ENCODE measurements at places on chromosomes 5 and 9.

- no peak for DNase-seq
Measured at GRCh38 chr9:81239388-81239787, 450.0 kb downstream of the TLE1 start.

GRCh38 chr9:112489039-112489546, 2.5 kb downstream of the KIAA1958 start:
- DNase-seq, result no peak

- no peak for DNase-seq
Measured at GRCh38 chr5:584846-585245, 27.3 kb upstream of the CEP72 start.

DNA sequence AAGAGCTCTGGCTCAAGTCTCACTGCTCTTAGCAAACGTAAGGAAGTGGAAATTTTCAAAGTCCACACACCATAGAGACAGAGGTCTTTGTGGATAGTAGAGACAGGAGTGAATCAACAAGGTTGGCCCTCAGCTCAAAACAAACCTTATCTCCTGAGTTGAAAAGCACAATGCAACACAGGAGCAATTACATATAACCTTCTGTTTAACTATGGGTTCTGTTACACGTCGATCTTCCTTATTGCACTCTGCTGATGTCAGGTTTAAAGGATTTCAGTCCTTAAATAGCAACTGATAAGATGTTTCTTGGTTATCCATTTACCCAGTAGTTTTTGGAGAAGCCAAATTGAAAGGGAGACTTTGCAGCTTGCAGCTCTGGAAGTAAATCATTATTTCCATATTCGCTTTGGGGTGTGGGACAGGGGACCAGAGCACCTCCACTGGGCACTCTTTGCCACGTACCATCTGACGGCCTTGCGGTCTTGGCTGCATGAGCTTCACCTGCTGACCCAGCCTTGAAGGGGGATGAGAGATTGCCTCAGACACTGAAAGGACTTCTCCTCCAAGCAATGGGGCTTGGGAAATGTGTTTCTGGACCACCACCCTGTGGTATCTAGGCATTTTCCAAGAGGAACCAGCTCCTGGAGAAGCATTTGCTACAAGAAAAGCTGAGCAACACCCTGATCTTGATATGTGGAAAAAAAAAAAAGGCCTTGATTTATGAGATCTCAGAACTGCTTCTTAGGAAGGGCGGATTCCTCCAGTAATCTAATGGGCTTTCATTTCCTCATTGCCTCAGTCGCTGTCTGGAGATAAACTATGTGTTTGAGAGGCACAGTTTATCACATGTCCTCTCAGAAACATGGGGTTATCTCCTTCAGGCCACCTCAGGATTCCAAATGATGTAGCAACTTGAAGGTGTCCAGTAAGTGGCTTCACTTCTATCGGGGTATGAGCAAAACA, 56.2 kb upstream of the ZNF622 start:
- DNase-seq, result peak; percentile 61

GRCh38 chr5:109998726-109999125, 309.0 kb downstream of the MAN2A1 start:
- DNase-seq, result no peak

DNA sequence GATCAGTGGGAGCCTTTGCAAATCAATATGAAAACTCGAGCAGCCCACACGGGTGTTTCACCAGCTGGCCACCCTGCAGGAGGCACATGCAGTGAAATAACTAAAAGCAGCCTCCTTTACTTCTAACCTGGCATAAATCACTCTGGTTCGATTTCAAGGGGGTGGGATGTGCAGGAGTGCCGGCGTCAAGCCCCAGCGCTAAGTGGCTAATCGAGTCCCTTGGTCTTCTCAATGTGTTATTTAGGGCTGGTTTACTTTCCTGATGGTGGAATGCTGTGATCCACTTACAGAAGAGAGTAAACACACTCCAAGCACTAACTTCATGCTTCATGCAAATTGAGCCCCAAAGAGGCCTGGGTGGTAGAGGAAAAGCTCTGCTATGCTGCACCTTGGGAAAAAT, 109.4 kb downstream of the TMEM174 start:
- peak; percentile 49 for DNase-seq

GRCh38 chr9:87062746-87063145, 115.4 kb upstream of the GAS1 start:
- no peak for DNase-seq

DNA sequence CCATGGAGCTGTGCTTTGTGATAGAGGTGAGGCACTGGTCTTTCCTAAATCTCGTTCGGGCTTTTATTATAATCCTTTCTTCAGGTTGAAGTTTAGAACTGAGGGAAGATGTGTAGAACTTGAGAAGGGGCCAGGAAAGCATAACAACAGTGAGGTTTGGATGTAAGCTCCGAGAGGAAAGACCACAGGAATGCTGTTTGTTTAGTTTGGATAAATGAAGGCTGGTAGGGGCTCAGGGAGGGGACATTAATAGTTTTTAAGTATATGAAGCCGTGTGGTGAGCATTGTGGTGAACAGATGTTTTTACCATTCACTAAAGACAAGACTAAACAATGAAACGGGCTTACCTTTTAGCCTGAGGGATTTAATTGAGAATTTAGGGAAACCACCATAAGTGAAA, 130.8 kb downstream of the ARHGAP26 start:
- DNase-seq, result no peak

DNA sequence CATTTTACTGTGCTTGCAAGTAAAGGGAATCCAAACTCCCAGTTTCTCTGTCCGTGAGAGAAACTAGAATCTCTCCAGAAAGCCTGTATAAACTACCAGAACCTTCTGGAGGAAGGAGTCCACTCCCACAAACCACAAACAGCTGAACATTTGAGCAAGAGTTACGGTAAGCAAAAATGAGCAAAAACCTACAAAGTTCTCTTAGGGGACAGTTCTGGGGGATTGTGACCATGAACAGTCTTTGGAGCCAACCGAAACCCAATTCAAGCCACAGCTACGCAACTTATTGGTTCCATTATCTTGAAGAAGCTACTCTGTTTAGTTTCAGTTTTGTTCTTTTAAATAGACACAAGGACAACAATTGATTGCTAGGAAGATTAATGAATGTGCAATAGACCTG, 330.6 kb downstream of the ASTN2 start:
- no peak for DNase-seq

GRCh38 chr5:35096216-35096615, 48.5 kb upstream of the AGXT2 start:
- DNase-seq, result no peak

DNA sequence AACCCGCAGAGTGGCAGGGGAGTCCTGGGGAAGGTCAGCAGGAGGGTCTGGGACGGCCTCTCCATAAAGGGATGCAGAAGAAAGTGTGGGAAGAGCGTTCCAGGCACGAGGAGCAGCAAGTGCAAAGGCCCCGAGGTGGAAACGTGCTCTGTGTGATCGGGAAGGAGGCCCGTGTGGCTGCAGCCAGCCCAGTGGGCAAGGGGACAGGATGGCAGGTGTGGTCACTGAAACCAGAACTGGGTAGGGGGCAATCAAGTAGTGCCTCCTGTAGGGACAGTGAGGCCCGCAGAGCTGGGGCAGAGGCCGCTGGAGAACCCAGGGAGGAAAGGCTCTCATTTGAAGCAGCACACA, 16.3 kb upstream of the LAMC3 start:
- no peak for DNase-seq

- DNase-seq, result no peak
Measured at GRCh38 chr5:169764018-169764378, 126.9 kb downstream of the DOCK2 start.

GRCh38 chr5:90792725-90793124, 234.1 kb downstream of the ADGRV1 start:
- no peak for DNase-seq

DNA sequence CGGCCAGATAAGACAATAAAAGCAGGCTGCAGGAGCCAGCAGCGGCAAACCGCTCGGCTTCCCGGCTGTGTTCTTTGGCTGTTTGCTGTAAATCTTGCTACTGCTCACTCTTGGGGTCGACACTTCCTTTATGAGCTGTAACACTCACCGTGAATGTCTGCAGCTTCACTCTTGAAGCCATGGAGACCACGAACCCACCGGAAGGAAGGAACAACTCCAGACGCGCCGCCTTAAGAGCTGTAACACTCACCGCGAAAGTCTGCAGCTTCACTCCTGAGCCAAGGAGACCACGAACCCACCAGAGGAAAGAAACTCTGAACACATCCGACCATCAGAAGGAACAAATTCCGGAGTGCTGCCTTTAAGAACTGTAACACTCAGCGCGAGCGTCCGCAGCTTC, 451.7 kb downstream of the AGTPBP1 start:
- no peak for DNase-seq

GRCh38 chr5:134521841-134522240, 3.6 kb upstream of the JADE2 start:
- no peak for DNase-seq

DNA sequence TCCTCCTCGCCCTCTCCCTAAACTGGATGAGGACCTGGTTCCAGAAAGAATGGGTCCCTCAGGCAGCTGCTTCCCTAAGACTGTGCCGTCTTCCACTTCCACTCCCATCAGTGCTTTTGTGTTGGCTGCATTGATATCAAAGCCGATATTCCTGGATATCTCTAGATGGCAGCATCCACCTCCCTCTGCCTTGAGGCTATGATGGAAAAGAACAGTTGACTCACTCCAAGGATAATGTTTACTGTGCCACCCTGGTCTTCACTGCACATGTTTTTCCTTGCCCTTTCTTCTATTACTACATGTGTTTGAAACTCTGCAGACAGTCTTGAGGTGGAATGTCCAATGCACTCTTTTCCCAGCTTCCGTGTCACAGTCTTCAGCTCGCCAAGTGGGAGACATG, 211.6 kb downstream of the MAST4 start:
- peak; percentile 44 for DNase-seq

DNA sequence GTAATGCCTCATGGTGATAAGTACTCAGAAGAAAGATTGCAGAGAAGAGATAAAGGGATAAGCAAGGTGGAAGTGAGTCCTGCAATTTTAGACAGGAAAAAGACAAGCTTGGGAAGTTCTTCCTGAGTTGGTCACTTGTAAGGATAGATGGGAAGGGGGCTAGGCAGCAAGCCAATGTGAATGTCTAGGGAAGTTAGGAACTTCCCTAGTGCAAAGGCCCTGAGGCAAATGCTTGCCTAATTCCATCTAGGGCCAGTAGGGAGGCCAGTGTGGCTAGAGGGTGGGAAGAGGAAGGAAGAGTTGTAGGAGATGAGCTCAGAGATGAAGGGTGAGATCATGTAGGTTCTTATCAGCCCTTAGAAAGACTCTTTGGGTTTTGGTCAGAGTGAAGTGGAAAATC, 206.6 kb downstream of the MAT2B start:
- DNase-seq, result no peak

All from NCI-H146 (cell line).